ENCODE measurements at places on chromosomes 3 and 15.

DNA sequence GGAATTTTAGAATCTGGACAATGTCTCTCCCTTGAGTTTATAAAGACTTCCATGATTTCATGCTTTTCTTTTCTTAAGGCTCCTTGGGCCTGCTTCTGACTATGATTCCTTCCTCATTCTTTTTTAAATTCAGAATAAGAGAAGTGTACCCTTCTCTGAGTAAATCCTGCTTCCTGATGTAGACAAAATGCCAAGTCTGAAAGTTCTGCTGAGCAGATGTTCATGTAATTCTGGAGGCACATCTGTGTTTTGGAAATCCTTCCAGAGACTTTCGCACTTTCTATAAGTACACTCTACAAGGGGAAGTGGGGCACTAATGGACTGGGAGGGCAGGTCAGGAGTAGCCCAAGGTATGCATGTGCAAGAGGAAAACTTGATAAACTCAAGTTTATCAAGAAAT is 24.8 kb downstream of the TPM1 start:
- no peak for DNase-seq

- no peak for DNase-seq
Measured at GRCh38 chr15:31280046-31280830, 46.4 kb upstream of the KLF13 start.

- no peak for DNase-seq
Measured at GRCh38 chr3:161770484-161771386, 274.1 kb downstream of the OTOL1 start.

- no peak for DNase-seq
Measured at GRCh38 chr3:100454677-100455076, 37.7 kb upstream of the TMEM45A start.

GRCh38 chr15:80461356-80462095 is 57.3 kb downstream of the ARNT2 start:
- DNase-seq: no peak

GRCh38 chr3:184050217-184050847 is 2.5 kb upstream of the HTR3C start:
- no peak for DNase-seq

GRCh38 chr15:20356444-20356910 is 185.1 kb downstream of the GOLGA6L6 start:
- DNase-seq: no peak

GRCh38 chr3:24483873-24484272 is 10.8 kb downstream of the THRB start:
- no peak for DNase-seq

GRCh38 chr3:69058180-69058946 is 6.2 kb upstream of the TMF1 start:
- DNase-seq: no peak

DNA sequence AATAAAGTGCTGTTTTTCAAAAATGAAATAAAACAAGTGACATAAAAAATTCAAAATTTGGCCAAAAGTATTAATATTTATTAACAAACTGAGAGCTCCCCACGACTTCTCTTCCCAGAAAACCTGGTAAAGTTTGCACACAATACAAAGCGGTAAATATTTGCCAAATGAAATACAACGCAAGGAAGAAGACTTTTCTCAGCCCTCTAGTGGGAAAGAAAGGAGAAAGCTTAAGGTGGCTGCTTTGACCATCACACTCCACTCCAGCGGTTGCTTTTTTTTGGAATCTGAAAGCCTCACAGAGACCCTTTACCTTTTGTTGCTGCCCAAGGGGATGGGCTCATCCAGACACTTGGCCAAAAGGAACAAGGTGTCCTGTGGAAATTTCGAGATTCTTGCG is 1.1 kb upstream of the GK5 start:
- DNase-seq: no peak

GRCh38 chr15:43408789-43409188 is 37.9 kb downstream of the TUBGCP4 start:
- no peak for DNase-seq

DNA sequence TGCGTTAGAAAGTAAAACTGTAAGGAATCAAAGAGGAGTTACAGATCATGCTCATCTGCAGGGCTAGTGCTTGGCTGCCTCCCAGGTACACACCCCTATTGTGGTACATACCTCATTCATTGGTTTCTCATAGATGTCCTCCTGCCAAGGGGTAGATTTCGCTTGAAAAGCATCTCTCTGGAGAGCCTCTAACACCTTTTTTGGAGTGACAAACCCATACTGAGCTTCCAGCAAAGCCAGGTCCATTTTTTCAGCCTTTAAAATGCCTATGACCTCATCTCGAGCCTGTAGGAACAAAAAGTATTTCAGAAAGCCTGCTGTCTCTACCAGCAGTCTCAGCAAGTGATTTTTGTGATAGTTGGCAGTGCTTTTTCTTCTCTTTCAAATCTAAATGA is 112.1 kb downstream of the CMSS1 start:
- DNase-seq: no peak

GRCh38 chr3:161854232-161854771 is 357.7 kb downstream of the OTOL1 start:
- DNase-seq: no peak

DNA sequence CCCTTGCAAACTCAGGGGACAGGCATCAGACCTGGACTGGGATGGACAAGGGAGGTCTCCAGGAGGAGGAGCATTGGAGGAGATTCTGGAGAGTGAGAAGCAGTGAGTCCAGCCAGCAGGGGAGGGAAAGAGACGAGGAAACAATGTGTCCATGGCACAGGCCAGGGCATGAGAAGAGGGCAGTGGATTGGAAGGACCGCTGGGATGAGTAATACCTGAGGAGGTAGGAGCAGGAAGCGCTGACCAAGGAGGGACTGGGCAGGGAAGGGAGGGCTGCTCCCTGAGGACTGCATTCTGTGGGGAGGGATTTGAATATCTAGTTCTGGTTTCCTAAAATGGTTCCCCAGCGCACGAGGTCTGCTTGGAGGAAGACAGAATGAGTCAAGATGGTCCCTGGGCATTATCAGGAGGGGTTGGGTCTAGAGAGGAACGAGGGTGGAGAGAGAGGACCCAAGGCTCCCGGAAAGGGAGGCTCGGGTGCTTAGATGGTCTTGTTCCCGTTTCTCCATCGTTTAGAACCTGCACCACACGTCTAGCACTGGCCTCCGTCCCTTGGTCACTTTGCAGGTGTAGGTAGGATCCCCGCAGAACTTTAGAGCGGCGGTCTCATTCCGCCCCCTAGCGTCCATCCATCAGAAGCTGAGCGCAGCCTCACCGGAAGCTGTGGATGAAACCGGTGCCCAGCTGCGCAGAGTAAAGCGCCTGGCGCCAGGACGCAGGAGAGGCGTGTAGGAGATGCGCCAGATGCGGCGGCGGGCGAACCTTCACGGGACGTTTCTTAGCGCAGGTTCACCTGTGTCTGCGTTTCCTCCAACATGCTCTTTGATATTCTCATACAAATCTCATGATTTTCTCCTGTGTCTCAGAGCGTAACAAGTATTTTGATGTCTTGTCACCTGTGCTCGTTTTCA is 190.7 kb upstream of the NDN start:
- DNase-seq: no peak

GRCh38 chr15:39756806-39757522 is 25.7 kb downstream of the FSIP1 start:
- DNase-seq: no peak

DNA sequence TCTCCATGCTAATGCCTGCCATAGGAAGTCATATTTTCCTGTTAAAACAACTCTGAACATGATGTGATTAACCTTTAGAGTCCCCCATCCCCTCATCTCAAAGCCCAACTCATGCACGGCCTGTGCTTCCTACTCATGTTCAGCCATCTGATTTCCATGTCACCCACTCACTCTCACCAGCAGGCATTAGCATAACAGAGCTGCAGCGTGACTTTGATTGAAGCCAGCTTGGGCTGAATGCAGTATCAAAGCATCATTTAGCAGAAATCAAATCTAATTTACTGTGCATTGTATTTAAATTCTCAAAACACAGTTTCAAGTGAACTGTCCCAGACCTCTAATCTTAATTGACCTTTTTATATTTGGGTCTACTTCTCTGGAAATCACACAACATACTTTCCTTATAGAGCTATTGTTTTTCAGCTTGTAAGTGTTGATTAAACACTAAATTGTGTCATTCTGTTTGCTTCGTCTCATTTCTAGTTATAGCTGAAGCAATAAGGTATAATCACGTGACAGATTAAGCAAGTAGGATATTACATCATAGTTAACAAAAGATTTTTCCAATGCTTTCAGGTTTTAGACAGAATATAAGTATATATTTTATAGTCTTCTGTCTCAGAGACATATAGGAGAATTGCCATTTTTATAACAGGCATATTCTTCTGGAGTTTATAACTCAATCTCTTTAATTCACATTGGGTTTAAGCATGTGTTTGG is 501.5 kb downstream of the ROBO2 start:
- no peak for DNase-seq

- DNase-seq: no peak
Measured at GRCh38 chr3:195889870-195890295, 18.5 kb downstream of the TNK2 start.

GRCh38 chr15:101332061-101332467 is 37.0 kb upstream of the SNRPA1 start:
- no peak for DNase-seq

- DNase-seq: no peak
Measured at GRCh38 chr3:126353694-126354321, 3.4 kb downstream of the KLF15 start.

DNA sequence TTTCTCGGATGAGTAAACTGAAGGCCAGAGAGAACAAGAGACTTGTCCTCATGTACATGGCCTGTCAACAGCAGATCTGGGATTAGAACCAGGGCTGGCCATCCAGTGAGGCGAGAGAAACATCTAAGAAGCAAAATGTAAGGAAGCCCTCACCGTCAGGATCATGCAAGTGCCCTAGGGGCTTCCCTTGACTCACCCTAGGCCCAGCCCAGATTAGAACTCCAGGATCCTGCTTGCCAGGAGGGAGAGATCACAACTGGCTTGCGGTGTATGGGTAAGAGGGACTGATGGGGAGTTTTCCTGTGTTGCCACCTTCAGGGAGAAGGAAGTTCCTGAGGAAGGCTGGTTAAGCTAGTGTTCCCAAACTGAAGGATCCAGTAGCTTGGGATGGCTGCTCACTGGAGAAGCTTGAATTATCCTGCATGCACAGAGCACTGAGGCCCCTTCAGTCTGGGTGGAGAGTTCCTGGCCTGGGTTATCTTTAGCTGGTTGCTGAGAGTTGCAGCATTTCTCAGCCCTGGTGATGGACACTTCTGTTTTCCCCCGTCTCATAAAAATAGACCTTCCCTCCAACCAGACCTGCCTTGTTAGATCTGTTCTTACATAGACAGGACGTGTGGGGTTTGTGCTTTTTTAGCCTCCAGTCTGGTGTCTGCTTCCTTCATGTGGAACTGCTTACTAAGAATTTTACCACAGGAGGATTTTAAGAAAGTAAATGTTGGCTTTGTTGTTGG is 28.2 kb upstream of the XIRP1 start:
- no peak for DNase-seq

GRCh38 chr3:68345781-68346180 is 586.6 kb downstream of the TAFA4 start:
- no peak for DNase-seq

- no peak for DNase-seq
Measured at GRCh38 chr15:66029650-66030049, 160.4 kb downstream of the RAB11A start.

DNA sequence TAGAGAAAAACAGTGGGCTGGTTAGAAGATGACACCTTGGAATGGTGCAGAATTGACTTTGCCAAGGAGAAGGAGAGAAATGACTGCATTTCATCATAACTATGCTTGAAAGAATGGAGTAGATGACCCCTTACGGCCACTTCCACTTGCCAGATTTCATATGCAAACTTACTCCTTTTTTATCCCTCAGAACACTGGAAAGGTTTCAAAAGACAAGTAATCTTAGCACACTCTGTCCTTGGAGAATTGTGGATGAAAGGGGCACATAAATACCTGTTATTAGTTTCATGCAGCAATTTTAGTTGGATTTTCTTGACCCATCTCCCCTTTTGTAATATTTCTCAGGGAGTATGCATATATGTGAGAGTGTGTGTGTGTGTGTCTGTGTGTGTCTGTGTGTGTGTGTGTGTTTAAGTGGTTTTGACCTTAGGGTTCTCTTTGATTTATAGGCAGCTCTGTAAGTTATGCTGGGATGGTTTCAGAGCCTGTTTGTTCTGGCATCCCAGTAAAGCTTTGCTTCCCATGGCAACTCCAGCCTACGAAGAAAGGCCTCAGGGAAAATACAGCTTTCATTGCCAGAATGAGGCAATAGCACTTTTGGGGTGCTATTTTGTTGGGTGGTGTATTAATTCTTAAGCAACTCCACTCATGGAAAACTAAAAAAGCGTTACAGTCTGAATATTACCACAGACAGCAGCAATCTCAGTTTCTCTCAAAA is 122.2 kb upstream of the TP63 start:
- DNase-seq: no peak

GRCh38 chr3:102481050-102481449 is 46.2 kb downstream of the ZPLD1 start:
- DNase-seq: no peak

DNA sequence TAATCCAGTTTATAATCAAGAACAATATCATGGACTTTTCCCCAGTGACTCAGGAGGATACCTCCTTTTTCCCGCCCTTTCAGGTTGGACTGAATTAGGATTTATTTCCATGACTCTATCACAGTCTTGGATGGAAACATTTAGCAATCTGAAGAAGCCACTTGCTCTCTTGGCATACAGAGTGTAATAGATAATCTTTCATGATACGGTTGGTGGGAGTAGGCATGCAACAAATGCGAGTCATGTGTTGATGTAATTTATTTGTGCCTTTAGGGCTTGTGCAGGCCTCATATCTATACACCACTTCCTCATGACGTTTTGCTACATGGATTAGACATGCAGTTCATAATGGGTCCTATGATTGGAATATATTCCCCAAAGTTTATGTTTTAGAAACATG is 54.2 kb upstream of the MCTP2 start:
- no peak for DNase-seq

GRCh38 chr3:127408684-127409420 is 121.0 kb upstream of the PRR20G start:
- no peak for DNase-seq

DNA sequence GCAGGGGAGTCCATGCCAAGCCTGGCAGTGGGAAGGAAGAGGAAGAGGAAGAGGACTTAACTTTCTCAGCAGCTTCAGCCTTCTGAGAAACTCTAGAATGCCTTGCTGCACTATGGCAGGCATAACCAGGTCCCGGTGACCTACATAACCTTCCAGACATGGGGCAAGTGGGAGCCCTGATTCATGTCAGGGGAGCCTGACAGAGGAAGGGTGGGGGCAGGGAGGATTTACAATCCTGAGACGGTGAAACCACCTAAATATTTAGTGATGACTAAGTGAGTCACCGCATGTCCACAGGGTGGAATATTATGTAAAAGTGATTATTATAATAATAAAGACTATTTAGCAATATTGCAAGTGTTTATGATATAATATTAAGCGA is 46.7 kb downstream of the AMOTL2 start:
- no peak for DNase-seq

GRCh38 chr3:141526709-141527108 is 39.9 kb downstream of the RASA2 start:
- no peak for DNase-seq

- no peak for DNase-seq
Measured at GRCh38 chr3:134373271-134374104, 759 bp downstream of the AMOTL2 start.

Measured in cortex of kidney (tissue), 1 donor.